ENCODE measurements at places on chromosomes 7 and 10.
A peak's percentile ranks its signal among the peaks of the same experiment; 100 is the strongest.

- no peak for DNase-seq
Observed at GRCh38 chr7:85165263-85165662, 21.6 kb downstream of the SEMA3D start.

DNA sequence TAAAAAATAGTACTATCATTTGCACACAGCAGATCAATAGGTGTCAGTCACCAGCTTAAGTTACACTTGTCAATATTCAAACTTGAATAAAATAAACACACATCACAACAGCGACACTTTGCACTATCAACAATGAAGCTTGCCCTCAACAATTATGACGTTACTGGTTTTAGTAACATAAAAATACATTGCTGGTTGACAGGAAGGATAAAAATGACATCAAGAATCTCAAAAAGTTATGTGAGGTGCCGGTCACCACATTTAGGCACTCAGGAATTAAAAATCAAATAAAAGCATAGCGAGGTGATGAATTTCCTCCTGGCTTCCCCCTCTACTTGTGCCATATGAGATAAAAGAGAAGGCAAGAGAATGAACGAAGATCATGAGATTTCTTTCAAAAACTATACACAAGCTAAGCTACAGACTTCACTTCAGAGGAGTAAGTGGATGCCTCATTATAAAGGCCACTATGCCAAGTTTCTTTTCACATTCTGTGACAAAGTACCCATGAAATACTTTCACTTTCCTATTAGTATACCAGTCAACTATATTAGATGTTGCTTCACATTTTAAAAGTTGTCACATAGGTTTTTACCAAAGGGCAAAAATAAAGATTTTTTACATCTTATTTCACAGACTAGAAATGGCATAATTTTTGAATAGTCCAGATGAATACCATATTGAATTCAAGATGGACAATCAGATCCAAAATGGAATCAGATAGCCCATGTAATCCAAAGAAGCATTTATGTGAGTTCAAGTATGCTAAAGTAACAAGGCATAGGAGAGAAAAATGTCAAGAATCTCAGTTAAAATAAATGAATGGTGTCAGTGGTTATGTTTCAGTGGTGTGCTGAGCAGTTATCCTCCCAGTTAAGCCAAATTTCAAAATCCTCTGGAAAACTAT, 3.6 kb downstream of the CCDC71L start:
- no peak for DNase-seq

GRCh38 chr10:131860311-131860710, 40.5 kb upstream of the PPP2R2D start:
- no peak for DNase-seq

- DNase-seq, result no peak
Observed at GRCh38 chr7:130154501-130155317, 50.5 kb downstream of the TMEM209 start.

- DNase-seq, result no peak
Observed at GRCh38 chr10:31129271-31129670, 97.6 kb upstream of the ZNF438 start.

DNA sequence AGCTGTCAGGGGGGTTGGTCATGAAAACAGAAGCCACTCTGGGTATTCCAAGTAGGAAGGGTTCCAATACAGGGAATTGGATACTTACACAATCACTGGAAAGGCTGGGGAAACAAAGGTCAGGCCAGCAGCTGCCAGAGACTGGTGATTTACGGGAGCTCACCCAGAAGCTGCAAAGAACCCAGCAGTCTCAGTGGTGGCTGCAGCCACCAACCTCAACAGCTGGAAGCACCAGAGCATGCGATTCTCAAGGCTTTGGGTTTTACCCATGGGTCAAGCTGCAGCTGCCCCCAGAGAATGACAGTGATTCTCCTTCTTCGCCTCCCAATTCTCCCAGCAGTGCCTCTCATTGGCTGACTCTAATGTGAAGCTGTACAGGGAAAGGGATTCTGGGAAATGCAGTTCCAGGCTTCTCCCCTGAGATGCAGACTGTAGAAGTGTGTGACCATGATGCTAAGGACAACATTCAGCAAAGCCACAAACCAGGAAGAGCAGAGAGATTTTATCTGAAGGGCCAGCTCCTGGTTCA, 107.2 kb upstream of the TCF7L2 start:
- no peak for DNase-seq

- no peak for DNase-seq
Observed at GRCh38 chr7:22921386-22922086, 92.4 kb downstream of the HYCC1 start.

- DNase-seq, result no peak
Observed at GRCh38 chr10:114674346-114674745, 16.3 kb upstream of the ABLIM1 start.

- DNase-seq, result no peak
Observed at GRCh38 chr10:131253931-131254858, 57.3 kb downstream of the TCERG1L start.

- no peak for DNase-seq
Observed at GRCh38 chr7:70457482-70457881, 674.5 kb upstream of the GALNT17 start.

- DNase-seq, result no peak
Observed at GRCh38 chr10:76463111-76463510, 1031.7 kb downstream of the LRMDA start.

- no peak for DNase-seq
Observed at GRCh38 chr7:138400400-138400886, 59.6 kb upstream of the TRIM24 start.

DNA sequence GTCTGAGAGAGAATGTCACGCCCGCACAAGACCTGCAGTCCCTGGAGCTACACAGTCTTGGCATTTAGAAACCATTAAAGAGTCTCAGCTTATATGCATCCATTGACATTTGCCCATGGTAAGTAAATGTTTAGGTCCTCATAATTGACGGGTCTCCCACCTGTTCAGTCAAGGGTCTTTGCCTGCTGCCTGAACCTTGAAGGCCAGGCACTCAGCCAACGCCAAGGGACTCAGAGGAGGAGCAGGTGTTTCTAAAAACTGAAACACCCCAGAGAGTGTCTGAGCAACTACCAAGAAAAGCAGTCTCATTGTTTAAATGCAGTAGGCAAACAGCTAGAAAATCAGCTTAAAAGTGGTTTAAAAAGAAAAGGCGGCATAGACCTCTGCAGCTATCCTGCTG, 264.7 kb upstream of the AKR1E2 start:
- no peak for DNase-seq

- DNase-seq, result no peak
Observed at GRCh38 chr10:78483641-78484040, 450.0 kb downstream of the RPS24 start.

- peak; percentile 48 for DNase-seq
Observed at GRCh38 chr7:106604303-106604924, 56.5 kb downstream of the CCDC71L start.

DNA sequence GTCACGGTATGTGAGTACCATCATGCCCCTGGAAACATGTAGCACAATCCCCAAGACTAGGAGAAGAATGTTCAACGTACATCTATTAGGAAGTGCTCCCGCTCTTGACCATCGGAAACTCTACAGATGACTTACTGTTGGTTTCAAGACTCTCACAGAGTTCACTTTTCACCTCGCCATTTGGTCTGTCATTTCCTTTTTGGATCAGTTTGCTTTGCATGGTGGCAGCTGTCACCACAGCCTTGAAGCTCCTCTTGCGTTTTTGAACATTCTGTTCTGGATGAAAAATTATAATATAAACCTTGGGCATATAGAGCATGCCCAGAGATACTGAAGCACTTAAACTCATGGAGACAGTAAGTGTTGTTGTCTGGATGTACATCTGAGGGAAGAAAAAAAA, 806.8 kb downstream of the GRM8 start:
- no peak for DNase-seq

GRCh38 chr7:97506728-97507127, 225.2 kb upstream of the TAC1 start:
- no peak for DNase-seq

DNA sequence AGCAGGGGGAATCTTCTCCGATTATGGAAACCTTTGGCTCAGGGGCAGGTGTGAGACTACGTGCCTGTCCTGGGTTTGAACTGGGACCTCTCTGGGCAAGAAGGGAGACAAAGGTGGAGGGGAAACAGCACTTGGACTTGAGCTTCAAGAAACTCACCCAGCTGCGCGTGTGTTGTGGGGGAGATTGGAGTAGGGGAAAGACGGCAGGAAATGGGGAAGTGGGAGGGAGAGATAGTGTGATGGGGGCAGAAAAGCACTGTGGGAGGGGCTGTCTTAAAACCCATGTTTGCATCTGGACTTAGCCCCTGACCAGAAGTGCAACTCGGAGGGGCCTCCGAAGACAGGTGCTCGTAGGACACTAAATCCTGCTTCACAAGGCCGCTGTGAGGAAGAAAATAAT, 107.0 kb downstream of the HIP1 start:
- no peak for DNase-seq

- no peak for DNase-seq
Observed at GRCh38 chr10:78248651-78249464, 215.2 kb downstream of the RPS24 start.

DNA sequence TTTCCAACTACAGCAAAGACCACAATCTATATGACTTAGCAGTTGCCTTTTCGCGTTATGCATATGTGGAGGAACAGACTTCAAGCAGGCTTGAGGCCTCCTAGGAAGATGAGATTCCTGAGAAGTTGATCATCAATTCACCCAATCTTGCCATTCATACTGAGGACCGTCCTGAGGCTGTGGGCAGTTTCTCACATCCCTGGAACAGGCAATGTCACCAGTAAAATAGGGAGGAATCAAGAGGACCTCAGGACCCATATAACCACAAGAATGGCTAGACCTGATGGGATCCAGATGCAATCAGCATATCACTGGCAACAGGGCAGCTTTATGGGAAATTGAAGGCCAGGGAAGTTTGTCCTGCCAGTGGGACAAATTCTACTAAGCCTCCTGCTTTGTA, 17.3 kb downstream of the KDM7A start:
- no peak for DNase-seq

DNA sequence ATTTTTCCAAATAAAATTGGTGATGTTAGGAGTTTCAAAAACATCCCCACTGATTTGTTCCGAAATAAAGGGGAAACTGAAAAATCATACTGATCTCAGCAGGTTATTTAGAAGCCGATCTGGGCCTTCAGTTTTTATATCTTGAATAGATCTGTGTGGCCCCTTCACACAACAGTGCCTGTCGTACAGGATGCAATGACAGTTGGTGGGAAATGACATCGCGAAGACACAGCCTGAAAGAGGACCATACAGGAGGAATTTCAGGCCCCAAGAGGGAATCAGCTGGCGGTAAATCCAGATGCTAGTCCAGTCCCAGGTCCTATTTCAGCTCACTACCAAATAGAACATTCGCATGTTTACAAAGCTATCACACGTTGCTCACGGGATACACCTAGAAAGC, 3.0 kb downstream of the H2BK1 start:
- DNase-seq, result peak; percentile 51

- peak; percentile 77 for DNase-seq
Observed at GRCh38 chr10:23702977-23703414, 264.1 kb downstream of the OTUD1 start.

DNA sequence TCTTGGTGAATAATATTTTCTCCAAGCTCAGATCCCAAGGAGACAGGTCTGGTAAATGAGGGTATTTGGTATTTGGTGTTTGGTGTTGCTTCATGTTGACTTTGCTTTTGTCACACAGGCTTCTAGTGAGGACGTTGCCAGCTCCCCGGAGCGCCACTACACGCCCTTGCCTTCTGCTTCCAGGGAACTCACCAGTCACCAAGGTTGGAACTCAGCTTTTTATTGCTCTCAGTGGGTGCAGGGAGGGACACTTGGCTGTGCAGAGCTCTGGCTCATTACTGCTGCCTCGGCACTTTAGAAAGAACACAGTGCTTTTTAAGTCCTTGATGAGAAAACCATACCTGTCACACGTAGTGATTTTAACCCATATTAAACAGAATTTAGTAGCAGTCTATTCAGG, 892.9 kb downstream of the LRMDA start:
- no peak for DNase-seq

GRCh38 chr7:2326951-2327350, 12.7 kb upstream of the SNX8 start:
- DNase-seq, result no peak

- DNase-seq, result no peak
Observed at GRCh38 chr10:71029411-71029892, 141.1 kb upstream of the PCBD1 start.

- no peak for DNase-seq
Observed at GRCh38 chr7:134873253-134873652, 93.8 kb downstream of the CALD1 start.

DNA sequence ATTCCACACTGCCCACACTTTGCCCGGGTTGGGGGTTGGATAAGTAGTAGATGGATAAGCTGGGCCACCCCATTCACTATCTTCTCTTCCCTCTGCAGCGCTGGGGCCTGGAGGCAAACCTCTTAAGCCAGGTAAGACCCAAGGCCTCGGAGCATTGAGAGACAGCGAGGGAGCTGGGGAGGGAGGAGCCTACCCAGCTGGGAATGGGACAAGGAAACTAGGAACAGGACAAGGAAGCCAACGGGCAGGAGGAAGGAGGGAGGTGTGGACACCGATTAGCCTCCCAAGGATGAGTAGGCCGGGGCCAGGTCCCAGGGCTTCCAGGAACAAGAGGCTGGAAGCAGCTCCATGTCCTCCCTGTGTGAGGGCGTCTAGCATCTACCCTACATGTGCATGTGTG, 9.6 kb downstream of the ELN start:
- DNase-seq, result no peak

DNA sequence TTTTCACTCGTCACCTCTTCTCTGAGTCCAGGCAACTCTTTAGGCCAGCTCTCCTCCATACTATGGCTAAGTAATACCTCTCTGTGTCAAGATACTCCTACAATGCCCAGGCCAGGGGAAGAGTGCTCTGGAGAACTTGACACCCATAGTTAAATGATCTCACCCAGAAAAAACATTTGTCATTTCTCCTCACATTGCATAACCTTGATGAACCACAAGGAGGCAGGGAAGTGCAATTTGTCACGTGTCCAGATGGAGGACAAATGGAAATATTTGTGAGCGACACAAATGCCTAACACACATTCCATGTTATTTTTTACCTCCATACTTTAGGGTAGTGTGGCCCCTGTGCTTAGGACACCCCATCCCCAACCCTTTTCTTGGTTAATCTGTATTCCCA, 78.3 kb downstream of the HTR7 start:
- no peak for DNase-seq

DNA sequence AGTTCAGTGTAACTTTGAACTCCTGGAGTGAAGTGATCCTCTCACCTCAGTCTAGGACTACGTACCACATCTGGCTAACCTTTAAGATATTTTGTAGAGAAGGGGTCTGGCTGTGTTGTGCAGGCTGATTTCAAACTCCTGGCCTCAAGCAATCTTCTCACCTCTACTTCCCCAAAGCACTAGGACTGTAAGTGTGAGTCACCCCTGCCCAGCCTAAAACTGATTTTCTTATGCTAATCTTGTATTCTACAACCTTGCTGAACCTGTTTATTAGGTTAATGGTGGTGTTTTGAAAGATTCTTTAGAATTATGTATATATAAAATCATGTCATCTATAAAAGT, 58.0 kb downstream of the LCOR start:
- no peak for DNase-seq

GRCh38 chr10:101139421-101139911, 8.4 kb downstream of the TLX1 start:
- DNase-seq, result no peak

- DNase-seq, result no peak
Observed at GRCh38 chr7:127527561-127527960, 57.8 kb downstream of the GCC1 start.

- no peak for DNase-seq
Observed at GRCh38 chr10:43904844-43905243, 256.2 kb upstream of the ZNF32 start.
